ENCODE measurements at places on chromosomes 2 and 18.

DNA sequence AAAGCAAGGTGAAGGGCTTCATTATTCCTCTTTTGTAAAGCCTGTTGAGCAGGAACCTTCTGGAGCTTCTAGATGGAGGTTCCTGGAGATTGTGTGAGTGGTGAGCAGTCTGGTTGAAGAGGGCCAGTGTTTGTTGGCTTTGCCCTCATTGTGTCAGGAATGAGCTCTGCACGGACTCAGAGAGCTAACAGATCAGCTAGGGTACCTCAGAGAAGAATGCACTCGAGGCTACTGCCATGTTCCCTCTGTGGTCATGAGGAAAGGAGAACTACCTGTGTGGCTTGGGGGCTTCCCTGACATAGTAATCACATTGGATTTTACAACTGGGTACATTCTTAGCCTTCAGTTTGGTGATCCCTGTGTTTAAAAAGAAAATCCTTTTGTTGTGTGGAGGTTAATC is 46.6 kb downstream of the SPTBN1 start:
- DNase-seq = no peak

DNA sequence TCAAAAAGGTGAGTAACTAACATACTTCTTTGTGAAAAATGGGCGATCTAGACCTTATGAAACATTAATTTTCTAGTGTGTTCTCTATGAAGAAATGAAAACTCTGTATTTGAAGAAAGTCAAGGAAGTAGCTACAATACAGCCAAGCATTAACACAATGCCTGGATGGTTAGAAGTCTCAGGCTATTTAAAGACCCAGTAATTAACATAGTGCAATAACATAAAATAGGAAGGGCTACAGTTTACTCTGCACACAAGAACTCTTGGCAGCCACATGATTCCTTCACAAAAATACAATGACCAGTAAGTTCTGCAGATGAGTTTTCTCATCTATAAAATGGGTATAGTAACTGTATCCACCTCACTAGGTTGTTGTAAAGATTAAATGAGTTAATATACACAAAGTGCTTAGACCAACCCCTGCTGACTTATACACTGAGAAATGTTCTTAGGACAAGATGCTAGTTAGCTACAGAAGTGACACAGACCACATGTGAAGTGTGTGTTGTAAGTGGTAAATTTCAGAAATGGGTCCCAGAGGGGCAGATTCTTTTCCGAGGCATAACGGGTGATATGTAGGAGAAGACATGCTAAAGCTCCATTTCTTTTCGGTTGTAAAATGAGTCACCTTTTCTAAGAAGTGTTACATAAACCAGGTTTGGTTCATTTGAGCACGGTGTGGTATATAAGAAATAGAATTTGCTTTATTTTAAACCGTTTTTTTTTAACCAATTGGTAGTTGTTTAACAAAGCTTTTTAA is 61.8 kb downstream of the CXCR4 start:
- no peak for DNase-seq

DNA sequence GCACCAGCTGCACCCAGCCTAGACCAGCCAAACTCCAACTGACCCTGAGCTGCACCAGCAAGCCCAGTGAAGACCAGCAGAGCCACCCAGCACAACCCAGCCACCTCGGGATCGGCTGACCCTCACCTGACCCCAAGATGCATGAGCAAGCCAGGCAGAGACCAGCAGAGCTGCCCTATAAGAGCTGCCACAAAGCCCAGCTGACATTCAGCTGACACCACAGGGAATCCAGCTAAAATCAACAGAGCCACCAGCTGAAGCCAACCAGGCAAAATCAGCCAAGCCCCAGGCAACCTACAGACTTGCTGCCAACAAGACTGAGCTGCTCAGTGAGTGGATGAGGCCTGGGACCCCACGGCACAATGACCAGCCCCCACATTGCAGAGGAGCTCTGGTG is 54.6 kb downstream of the CYP27C1 start:
- DNase-seq = no peak

GRCh38 chr2:26474261-26474785 is 3.6 kb downstream of the OTOF start:
- no peak for DNase-seq

DNA sequence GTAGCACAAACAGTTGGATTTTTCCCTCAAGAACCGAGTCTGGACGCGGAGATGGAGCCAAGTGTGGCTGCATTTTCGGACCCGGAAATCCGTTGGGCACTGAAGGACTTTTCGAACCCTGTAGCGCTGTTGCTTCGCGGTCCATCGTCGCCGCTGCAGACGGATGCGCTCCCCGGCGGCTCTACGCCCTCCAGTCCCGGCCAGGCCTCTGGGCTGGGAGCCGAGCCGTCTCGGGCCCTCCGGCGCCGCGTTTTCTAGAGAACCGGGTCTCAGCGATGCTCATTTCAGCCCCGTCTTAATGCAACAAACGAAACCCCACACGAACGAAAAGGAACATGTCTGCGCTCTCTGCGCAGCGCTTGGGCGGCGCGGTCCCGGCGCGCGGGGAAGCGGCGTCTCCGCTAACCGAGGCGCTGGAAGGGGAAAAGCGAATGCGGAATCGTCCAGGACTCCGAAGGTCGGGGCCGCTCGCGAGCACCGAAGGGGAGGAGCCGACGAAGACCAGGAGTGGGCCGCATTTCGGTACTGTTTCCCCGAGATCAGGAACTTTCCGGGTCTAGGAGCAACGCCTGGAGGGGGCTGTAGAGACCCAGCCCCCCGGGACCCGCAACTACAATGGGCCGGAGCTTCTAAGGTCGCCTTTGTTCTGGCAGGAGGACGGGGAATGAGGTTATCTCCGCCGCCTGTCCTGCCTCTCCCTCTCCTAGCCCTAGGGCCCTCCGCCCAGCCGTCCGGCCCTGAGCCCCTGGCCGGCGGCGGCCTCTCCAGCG is 3.2 kb downstream of the EMX1 start:
- DNase-seq = no peak

DNA sequence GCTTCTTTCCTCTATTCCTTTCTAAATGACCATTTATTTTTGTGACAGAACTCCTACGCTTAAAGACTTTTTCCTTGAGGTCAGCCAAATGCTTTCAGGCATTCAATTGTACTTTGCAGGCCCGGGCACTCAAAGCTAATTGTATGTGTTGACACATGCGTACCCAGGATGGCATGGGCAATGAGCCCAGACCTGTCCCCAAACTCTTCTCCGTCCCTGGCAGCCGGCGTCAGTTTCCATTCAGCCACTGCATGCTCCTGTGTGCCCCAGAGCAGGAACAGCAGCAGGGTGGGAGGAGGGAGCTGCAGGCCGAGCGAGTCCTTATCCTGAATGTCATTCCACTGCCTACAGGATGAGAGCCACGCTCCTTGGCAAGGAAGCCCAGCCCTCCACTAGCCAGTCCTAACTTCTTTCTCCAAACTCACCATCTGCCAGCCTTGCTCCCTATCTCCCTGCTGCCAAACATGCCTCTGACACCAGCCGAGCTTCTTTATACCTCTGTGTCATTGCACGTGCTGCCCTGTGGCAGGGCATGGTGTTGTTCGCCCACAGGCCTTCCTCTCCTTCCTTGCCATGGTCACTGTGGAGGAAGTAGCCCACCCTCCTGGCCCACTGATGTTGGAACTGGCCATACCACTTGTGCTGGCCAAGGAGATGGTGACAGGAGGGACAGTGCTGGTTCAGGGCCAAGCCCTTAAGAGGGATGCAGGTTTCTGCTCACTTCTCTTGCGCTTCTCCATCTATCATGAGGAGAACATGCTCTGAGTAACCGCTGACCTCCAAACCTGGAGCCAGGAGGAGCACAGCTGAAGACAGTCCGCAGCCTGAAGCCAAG is 116.9 kb upstream of the FHL2 start:
- no peak for DNase-seq

- no peak for DNase-seq
Measured at GRCh38 chr2:240368781-240369331, 66.6 kb upstream of the GPC1 start.

- DNase-seq = no peak
Measured at GRCh38 chr2:217836901-217837491, 165.8 kb downstream of the TNS1 start.

DNA sequence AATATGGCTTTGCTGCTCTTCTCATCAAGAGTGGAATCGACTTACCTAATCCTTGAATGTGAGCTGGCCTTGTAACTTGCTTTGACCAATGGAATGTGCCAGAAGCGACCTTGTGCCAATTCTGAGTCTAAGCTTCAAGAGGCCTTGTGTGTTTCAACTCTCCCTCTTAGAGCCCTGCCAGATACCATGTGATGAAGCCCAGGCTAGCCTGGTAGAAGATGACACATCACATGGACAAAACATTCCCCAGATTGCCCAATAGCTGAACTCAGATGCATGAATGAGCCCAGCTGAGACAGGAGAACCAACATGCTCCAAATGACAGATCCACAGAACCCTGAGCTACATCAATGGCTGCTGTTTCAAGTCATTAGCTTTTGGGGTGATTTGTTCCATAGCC is 4.2 kb upstream of the KLHL14 start:
- no peak for DNase-seq

GRCh38 chr2:232874677-232875223 is 4.7 kb downstream of the SNORC start:
- DNase-seq = no peak

DNA sequence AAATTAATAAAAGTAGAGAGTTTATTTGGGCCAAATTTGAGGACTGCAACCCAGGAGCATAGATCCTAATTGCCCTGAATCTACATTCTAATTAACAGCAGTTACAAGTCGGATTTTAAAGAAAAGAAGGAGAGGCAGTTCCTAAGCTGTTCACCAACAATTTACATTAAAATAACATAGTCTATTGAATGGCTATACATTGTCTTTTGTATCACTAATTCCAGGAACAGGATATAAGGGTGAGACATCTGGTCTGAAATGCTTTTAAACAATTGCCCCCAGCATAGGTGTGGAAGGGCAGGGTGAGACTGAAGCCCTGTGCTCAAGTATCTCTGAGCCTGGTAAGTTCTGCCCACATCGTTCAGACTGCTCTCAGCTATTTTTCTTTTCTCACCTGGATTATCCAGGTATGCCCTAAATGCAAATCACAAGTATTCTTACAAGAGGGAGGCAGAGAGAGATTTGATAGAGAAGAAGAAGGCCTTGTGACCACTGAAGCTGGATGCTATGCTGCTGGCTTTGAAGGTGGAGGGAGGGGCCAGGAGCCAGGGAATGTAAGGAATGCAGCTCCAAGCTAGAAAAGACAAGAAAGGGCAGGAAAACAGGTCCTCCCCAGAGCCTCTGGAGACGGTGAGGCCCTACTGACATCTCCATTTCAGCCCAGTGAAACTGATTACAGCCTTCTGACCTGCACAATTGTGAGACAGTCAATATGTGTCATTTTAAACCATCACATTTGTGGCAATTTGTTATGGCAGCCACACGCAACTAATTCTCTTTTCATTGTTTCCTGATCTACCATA is 189.4 kb upstream of the ARL4C start:
- DNase-seq = peak; percentile 74

- no peak for DNase-seq
Measured at GRCh38 chr18:55317324-55317723, 270.7 kb downstream of the TCF4 start.

GRCh38 chr2:142603759-142604158 is 273.7 kb upstream of the KYNU start:
- no peak for DNase-seq

DNA sequence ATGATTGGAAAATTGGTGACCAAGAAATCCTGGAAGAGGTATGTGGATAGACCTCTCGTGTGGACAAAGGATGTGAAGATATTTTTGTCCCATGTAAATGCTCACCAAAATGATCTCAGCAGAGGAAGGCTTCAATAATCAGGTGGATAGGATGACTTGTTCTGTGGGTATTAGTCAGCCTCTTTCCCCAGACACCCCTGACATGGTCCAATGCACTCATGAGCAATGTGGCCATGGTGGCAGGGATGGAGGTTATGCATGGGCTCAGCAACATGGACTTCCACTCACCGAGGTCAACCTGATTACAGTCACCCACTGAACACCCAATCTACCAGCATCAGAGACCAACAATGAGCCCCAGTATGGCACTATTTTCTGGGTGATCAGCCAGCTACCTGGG is 20.2 kb downstream of the CHRNA1 start:
- DNase-seq = no peak

DNA sequence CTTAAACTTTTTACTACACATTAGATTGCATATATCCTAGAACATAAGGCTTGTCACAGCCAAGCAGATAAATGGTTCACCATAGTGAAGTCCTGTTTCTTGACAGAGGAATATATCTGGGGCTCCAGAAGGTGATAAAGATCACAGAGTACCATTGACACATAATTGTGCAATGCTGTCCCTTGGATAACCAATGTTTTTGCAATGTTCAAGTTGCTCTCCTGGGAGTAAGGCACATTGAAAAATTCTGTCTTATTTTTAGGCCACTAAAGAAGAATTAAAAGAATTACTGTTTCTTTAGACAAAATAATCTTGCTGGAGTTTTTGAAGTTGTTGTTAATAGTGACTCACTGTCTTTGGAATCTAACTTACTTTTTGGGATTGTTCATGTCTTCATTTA is 1132.8 kb downstream of the LRP1B start:
- DNase-seq = no peak

DNA sequence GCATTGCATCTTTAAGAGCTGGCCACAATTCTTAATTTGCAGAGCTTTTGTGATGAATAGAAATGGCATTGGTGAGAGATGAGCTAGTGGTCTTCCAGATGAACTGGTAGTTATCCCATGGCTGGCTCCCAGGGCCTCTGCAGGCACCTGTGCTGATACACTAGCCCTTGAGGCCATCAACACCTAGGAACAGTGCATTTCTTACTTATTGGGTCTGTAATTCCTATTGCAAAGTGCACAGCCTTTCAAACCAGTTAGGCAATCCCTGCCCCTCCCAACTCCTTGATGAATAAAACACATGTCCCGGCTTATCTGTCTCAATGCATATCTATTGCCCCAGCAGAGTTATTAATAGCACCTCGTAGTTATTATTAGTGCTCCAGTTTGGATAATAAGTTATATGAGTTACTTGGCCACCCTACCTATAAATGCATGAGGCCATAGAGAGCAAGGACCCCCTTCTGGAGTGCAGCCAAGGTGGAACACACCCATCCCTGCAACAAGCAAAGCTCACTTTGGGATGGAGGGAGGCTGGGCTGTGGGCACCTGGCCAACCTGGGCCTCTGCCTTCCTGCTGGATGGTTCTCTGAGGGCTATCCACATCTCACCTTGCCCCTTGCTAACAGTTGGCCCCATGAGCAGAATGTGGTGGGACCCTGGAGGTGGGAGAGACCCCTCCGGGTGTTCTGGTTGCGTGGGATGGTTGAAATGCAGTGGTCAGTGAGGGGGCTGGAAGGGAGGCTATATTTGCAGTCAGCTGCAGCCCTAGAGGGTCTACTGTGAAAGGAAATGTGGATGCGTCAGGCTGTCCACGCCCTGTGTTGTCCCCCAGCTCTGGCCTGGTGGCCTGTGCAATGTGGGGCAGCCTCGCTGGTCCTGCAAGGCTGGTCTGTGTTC is 455.9 kb upstream of the HS6ST1 start:
- no peak for DNase-seq

- no peak for DNase-seq
Measured at GRCh38 chr2:190216829-190217228, 102.8 kb downstream of the HIBCH start.

- no peak for DNase-seq
Measured at GRCh38 chr18:78903436-78904178, 76.0 kb upstream of the SALL3 start.
